NCI-H524 treated with DMSO at 0.1 percent for 48 hours (cell line): ENCODE measurements at places on chromosomes 5 and 9.

DNA sequence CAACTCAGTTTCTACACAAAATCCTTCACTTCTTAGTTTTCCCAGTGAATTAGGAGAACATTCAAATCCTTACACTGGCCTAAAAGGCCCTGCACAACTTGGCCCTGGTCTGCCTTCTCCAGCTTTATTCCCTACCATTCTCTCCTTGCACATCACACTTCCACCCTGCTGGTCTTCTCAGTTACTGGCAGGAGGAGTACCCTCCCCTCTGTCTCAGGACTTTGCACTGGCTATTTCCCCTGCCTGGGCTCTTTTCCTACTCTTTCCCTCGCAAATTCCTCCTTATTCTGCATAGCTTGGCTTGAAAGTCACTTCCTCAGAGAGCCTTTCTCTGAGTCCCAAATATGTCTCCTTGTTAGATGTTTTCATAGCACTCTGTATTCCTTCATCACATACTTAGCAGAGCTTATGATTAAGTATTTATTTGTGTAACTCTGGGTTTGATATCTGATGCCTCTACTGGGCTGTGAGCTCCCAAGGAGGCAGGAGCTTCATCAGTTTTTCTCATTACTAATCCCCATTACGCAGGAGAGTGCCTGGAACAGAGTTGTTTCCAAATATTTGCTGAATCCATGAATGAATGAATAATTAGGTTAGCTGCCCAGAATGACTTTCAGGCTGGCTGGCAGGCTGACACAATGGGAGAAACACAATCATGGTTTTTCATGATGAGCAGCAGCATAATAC is 159.8 kb upstream of the KLF9 start:
- no peak for DNase-seq

GRCh38 chr9:131482343-131483006 is 20.2 kb upstream of the POMT1 start:
- DNase-seq: no peak

- DNase-seq: no peak
Observed at GRCh38 chr9:71549023-71549422, 219.3 kb downstream of the CEMIP2 start.

DNA sequence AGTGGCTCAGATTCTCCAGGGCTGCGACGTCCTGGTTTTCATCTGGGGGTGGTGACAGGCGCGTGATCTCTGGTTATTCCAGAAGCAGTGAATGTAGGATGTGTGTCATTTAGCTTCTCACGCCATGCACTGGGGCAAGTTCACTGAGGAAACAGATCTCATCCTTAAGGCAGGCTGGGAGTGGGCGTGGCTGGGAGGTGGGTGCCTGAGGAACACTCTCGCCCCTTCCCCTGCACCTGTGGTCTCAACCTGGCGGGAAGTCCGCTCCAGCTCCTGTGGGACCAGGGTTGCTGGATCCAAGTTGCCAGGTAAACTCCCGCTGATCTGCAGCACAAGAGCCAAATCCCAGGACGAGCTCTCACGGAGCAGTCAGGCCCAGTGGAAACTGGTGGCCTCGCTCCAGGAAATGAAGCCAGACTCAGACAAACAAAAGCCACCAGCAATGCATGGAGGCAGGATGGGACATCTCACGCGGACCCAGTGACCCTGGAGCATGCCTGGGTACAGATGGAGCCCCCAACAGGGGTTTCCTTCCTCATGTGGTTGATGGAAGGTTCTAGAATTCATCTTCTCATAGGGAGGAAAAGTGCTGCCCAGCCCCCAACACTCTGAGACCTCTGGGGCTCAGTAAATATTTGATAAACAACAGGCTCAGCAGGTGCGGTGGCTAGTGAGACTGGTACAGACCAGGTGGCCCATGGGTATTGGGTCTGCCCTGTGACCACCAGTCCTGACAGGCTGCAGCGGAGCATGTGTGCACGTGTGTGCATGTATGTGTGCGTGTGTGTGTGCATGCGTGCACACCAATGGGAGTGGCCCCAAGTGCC is 16.3 kb upstream of the SLC12A7 start:
- DNase-seq: no peak

GRCh38 chr5:126865299-126865698 is 88.4 kb downstream of the LMNB1 start:
- no peak for DNase-seq

DNA sequence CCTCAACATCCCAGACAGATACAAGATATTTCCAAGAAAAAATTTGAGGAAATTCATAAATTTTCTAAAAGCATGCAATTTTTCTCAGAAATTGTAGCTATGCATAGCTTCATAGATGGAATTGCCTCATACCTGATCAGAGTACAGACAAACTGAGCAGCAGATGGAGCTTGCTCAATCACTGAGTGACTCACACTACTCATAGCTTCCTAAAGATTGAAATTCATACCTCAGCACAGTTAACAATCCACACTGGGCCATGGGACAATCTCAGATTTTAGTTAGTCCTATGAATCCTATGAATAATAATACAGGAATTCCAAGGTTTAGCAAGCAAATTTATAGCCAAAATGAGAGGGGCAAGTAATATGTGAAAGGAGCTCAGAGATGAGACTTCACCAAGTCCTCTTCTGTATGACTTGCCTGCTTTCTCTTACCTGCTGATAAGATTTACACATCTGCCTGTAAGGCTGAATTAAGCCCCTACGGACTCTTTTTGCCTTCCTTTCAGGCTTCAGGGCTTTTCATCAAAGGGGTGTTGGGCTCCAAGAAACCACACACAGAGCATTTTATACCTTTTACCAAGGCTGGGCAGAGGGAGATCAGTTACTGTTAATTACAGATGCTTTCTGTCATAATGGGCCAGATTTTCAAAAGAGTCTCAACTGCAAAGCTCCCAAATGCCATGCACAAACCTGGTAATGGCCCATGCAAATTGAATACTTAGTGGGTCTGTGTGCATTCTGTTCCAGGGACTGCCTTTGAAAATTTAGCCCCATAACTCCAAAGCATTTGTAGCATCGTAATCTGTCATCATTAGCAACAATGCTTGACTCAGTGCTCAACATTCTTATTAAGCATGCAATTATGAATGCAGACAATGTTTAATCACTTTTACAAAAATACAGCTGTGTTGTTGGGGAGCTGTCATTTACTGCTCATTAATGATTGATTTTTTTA is 439.3 kb downstream of the DTWD2 start:
- DNase-seq: no peak

DNA sequence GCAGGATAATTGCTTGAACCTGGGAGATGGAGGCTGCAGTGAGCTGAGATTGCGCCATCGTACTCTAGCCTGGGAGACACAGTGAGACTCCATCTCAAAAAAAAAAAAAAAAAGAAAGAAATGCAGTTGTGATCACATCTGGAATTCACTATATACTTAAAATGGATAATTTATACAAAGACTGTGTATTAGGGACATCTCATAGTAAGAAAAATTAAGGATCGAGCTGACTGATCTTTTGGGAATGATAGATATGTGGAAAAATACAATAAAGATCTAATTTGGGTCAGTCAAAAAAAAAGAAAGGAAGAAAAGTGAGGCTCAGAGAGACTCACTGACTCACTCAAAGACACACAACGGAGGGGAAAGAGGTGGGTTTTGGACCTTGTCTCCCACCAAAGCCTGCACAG is 73.2 kb upstream of the STXBP1 start:
- no peak for DNase-seq
